Stromal cell of bone marrow (primary cell): ENCODE measurements at places on chromosomes 3 and 15.
A peak's percentile ranks its signal among the peaks of the same experiment; 100 is the strongest.

DNA sequence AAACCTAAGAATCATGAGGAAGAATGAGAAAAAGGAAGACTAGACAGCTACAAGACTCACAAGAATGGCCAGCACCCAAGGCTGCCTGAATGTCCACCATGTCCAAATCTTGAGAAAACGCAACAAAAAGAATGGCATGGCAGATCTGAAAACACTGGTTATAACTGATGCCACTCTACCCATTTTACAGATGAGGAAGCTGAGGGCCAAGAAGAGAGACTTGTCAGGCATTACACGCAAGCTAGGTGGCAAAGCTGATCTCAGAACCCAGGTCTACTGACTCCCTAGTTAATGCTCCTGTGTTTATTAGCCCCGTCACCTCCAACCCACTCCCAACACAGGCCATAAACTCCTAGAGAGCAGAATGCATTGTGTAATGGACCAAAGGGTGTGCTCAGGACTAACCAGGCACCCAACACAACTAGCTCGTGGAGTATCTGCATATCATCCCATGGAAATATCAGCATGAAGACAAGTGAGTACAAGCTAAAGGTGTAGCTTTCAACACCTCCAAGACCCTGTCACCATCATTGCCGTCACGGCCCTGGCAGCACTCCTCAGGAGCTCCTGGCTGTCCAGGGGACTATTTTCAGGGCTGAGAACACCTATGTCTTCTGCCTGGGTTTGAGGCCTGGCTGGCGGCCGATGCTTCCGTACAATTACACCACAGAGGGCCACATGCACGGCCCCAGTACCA is 111.7 kb downstream of the XXYLT1 start:
- DNase-seq, result no peak

- peak; percentile 43 for DNase-seq
Observed at GRCh38 chr3:124587053-124587408, 143.2 kb upstream of the UMPS start.

DNA sequence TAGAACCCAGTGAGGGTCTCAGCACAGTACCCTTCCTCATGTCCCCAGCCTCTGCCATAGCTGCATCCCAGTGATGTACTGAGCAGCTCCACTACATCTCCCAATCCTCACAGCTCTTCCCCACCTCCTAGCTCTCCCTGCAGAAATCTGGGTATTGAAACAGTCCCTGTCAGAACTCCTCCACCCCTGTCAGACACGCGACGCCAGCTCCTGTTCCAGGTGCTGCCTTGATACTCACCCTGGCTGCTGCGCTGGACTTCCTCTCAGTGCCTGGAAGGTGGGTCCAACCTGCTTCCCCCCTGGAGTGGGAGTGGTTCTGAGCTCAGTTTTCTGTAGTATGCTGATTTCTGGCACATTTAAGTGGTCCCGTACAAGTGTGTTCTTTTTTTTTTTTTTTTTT is 160.9 kb upstream of the SLCO3A1 start:
- DNase-seq, result no peak

GRCh38 chr15:78625606-78626280 is 4.9 kb upstream of the CHRNA3 start:
- no peak for DNase-seq

- DNase-seq, result peak; percentile 65
Observed at GRCh38 chr3:128487813-128488635, 5.0 kb downstream of the GATA2 start.

GRCh38 chr3:20310629-20311028 is 124.6 kb upstream of the SGO1 start:
- peak; percentile 32 for DNase-seq

GRCh38 chr3:41674449-41674848 is 287.5 kb downstream of the ULK4 start:
- no peak for DNase-seq

DNA sequence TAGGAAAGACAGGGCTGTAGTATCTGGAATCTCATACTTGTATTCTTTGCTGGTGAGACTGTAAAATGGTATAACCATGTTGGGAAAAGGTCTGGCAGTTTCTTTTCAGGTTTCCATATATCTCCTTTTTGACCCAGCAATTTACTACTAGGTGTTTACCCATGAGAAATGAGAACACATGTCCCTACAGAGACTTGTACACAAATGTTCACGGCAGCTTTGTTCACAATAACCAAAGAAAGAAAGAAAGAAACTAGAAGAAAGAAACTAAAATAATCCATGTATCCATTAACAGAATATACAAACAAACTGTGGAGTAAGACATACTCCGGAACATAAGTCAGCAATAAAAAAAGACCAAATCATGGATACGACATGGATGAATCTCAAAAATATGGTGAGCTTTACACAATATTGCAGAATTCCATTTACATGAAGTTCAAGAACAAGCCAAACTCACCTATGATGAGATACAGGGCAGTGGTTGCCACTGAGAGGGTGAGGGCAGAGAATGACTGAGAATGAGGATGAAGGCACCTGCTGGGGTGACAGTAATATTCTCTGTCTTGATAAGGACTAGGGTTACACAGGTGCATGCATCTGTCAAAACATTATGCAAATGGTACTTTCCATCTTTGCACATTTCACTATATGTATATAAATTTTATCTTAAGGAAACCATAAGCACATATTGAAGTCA is 2.7 kb downstream of the RFTN1 start:
- no peak for DNase-seq

GRCh38 chr3:16477521-16477920 is 36.0 kb downstream of the RFTN1 start:
- no peak for DNase-seq

- DNase-seq, result no peak
Observed at GRCh38 chr15:48102167-48102566, 18.6 kb upstream of the SLC24A5 start.

DNA sequence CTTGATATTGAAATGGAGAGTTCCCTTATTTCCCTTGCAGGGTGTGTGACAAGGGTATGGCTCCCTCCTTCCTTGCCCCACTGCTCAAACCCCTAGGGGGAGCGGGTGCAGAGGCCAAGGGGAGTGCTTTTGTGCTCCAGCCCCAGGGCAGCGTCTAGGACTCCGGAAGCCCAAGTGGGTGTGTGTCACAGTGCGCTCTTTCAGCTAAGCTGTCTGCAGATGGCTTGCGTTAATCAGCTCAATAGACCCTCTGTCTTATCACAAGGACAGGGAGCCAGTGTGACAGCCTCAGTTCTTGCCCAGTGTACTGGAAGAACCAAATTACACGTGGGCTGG is 523.6 kb upstream of the LMCD1 start:
- DNase-seq, result no peak

GRCh38 chr3:113275929-113276750 is 64.8 kb downstream of the BOC start:
- peak; percentile 84 for DNase-seq

- no peak for DNase-seq
Observed at GRCh38 chr3:108037770-108038169, 53.1 kb downstream of the CD47 start.

DNA sequence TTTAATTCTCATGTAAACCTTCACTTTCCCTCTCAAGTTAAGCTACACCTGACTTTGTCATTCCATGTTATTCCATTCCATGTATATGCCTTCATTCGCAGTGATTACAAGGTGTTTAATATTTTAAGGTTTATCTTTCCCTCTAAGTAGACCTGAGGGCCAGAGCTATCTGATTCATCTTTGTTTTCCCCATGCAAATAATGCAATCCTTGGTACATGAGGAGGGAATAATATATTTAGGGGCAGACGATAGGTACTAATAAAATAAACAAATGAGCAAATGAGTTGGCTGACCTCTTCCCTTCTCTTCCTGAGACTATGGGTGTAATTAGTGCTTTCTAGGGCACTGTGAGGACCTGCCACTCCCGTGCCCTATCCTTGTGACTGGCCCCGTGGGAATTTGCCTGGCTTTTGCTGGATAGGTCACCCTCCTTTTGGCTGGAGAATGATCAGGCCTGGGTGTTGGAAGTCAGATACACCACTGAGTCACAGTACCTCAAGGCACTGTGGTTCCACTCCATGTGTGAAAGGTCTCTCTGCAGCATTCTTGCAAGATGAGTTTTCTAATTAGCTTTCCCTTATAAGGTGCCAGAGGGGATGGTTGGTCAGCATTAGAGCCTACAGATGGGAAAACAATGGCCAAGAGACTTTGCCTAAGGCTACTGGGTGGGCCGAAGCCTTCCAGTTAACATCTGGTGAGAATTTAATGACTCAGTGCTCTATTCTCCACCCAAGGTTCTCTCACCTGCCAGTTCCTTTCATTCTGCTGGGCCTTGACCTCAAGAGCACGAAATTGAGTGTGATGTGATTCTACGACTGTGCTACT is 183.2 kb downstream of the P3H2 start:
- DNase-seq, result peak; percentile 92

DNA sequence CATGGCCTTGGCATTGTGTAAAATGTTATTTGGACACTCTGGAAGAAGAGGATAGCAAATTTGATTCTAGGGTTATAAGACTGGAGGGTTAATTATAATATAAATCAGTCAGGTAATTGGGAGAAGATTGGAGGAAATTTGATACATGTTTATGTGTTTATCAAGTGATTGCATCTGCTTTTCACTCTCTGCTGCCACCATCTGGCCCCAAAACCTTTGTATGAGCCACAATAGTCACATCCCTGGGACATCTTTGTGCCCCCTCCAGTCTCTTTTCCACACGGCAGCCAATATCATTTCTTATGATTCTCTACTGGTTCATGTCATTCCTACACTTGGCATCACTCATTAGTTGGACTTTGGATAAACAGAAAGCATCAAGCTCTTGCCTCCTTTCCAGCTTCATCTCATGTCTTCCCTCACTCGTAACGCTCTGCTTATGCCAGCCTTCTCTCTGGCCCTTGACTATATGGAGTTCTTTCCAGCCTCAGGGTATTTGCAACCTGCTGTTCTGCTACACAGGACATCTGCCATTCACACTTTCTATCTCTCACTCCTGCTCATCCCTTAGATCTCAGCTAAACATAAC is 602.3 kb upstream of the SUCLG2 start:
- DNase-seq, result no peak

- DNase-seq, result peak; percentile 88
Observed at GRCh38 chr3:43728947-43729346, 38.2 kb downstream of the ABHD5 start.

GRCh38 chr3:196754091-196754981 is 14.7 kb downstream of the PAK2 start:
- peak; percentile 42 for DNase-seq

DNA sequence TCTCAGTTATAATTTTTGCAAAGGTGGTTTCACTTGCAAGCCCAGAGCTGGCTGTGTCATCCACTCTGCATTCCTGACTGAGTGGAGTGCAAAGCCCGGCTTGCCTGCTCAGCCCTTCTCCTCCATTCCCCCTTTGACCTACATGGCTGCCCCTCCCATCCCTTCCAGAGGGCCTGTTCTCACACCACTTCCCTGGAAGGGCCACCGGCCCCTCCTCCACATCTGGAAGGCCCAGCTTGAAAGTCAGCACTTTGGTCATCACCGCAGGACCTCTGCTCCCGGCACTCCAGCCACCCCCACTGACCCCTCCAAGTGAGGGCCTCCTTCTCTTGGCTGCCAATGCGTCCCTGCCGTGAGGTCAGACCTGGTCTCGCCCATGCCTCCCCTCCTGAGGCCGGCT is 74.1 kb upstream of the RNF7 start:
- no peak for DNase-seq

GRCh38 chr15:63264688-63265293 is 12.6 kb upstream of the APH1B start:
- DNase-seq, result no peak

DNA sequence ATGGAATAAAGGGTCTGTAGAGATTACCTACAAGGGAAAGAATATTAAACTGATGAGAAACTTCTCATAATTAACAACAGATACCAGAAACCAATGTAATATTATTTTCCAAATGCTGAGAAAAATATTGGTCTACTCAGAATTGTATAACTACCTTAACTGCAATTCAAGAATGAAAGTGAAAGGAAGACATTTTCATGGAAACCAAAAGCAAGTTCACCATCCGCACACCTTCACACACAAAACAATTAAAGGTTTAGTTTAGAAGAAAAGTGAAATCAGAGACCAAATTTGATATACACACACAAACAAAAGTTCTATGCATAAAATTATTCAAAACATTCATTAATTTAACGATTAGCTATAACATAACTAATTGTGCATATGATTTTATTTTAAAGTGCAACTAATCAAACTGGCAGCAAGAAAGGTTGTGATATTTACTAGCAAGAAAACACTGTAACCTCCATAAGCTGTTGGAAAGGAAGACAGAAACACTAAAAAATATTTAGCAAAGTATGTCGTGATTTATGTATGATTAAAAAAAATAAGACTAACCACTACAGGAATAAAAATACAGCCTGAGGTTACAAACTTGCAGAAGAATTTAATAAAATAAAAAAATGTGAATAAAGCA is 395.5 kb downstream of the FGF12 start:
- DNase-seq, result no peak

GRCh38 chr15:60179786-60180391 is 175.8 kb downstream of the FOXB1 start:
- DNase-seq, result peak; percentile 23

DNA sequence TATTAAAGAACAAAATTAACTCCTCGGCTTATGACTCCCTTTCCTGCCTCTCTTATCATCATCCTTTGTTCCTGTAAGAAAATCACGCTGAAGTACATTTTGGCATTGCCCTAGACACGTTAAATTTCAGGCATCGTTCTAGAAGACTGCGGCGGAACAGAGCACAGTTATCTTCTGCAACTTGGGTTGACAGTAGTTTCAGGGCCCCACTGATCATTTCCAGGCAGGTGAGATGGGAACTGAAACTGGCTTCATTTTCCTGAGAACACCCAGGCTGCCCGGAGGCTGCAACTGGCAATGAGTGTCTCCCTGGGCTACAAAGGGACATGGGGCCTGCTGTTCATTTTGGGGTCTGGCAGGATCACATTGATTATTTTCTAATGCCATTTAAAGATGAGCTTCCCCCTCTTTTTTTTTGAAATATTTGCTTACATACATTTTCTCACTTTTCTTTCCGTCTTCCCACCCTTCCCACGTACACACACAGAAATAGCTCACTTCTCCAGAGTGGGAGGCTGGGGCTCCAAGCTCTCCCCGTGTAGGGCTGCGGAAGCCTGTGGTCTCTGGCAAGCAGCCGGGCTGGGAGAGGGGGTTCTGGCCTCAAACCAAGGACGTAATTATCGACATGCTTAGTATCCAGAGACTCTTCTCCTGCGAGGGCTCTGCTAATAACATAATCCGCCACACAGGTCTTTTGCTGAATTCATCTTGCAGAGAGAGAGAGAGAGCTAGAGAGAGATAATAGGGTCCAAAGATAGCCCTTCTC is 267.4 kb downstream of the ABHD5 start:
- no peak for DNase-seq

DNA sequence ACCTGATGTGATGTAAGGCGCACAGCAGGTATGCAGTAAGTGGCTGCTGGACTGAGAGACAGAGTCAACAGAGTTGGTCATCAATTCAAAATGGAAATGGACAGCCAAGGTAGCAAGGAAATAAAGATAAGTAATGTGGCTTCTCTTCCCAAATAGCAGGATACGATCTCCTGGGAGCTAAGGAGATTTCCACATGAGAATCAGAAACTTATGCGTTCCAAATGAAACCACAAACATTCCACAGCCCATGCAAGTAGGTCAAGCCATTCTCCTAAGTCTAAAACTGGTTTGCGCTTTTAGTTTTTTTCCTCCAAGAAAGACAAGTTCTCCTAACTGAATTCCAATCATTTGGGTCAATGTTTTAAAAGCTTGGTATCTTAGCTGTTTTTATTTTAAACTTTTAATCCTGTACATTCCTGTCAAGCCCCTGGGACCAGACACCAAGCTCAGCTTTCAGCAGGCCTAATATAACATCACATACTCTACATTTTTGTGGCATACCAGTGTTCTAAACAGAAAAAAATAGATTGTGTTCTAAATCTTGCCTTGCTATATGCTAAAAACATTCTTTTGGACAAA is 73.7 kb upstream of the TSPAN3 start:
- DNase-seq, result peak; percentile 85

- DNase-seq, result no peak
Observed at GRCh38 chr3:134104031-134104430, 74.3 kb upstream of the SLCO2A1 start.
